Effector memory CD4-positive, alpha-beta T cell (primary cell): ENCODE measurements at places on chromosomes 2 and 18.

- H3K4me3 ChIP-seq = no peak overlapping the region
- no peaks in the 10 kb centered on the region for H3K36me3 ChIP-seq
- H3K27me3 ChIP-seq = no peaks in the 10 kb centered on the region
- no peaks in the 10 kb centered on the region for H3K4me1 ChIP-seq
- no peak overlapping the region for H3K27ac ChIP-seq
Measured at GRCh38 chr2:60329225-60329624, 224.2 kb downstream of the BCL11A start.

- H3K4me3 ChIP-seq = no peak overlapping the region
- H3K27me3 ChIP-seq = no peaks in the 10 kb centered on the region
- no peak overlapping the region for H3K27ac ChIP-seq
- H3K4me1 ChIP-seq = no peaks in the 10 kb centered on the region
Measured at GRCh38 chr2:234641086-234641485, 144.2 kb upstream of the ARL4C start.

DNA sequence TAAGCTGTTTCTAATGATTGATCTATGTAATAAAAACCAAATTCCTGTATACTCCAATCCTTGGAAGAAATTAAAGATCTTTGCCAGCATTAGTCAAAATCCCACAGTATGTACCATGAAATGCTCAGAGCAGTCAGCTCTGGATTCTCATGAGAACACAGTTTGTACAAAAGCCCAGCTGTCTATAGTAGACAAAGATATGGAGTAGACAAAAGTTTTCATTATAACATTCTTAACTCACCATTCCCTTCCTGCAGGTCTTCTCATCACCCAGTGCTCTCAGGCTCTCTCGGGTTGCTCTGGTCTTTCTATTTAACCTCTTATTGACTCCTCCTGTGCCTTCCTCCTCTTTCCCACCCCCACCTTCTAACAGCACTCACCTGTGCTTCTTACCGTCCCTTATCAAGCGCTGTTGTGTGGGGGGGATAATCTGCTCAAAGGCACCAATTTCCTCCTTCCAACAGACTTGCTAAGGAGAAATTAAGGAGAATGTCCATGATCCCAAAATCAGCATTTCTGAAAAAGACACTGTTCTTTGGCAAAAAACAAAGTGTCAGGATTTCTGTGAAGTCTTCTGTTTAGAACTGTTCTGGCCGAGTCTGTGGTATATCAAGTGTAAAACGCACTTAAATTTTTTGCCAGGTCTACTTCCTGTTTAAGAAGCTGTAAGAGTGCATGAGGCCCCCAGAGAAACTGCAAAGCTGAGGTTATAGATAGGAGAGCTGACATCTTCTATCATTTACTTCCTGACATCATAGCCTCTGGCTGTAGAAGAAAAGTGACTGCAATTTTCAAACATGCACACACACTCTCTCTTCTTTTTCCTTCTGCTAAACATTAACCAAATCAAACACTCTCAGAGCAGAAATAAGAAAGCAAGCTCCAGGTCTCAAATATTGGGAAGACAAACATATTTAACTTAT is 144.1 kb downstream of the EVA1A start:
- no peaks in the 10 kb centered on the region for H3K27me3 ChIP-seq
- H3K4me1 ChIP-seq = no peaks in the 10 kb centered on the region
- no peak for DNase-seq
- H3K36me3 ChIP-seq = no peaks in the 10 kb centered on the region
- H3K4me3 ChIP-seq = no peak overlapping the region

GRCh38 chr18:48318436-48318835 is 90.7 kb downstream of the ZBTB7C start:
- no peaks in the 10 kb centered on the region for H3K4me1 ChIP-seq
- no peaks in the 10 kb centered on the region for H3K27me3 ChIP-seq
- no peaks in the 10 kb centered on the region for H3K36me3 ChIP-seq
- no peak overlapping the region for H3K4me3 ChIP-seq
- DNase-seq = no peak

- no peak overlapping the region for H3K27ac ChIP-seq
- no peaks in the 10 kb centered on the region for H3K4me1 ChIP-seq
- no peak overlapping the region for H3K4me3 ChIP-seq
- H3K27me3 ChIP-seq = no peaks in the 10 kb centered on the region
- H3K36me3 ChIP-seq = no peaks in the 10 kb centered on the region
Measured at GRCh38 chr2:169683425-169684134, 10.6 kb downstream of the CFAP210 start.

- H3K4me1 ChIP-seq = no peaks in the 10 kb centered on the region
- no peaks in the 10 kb centered on the region for H3K36me3 ChIP-seq
- H3K27me3 ChIP-seq = no peaks in the 10 kb centered on the region
- no peak within 1 kb of the TSS for H3K27ac ChIP-seq
- no peak for DNase-seq
Measured at GRCh38 chr2:163735685-163736432, at the start of gene FIGN. FIGN (minus strand) TSS chr2:163736008; CDS start chr2:163734927, 1,081 bp downstream.

GRCh38 chr2:71941726-71942525 is 205.7 kb downstream of the CYP26B1 start:
- H3K27me3 ChIP-seq = no peaks in the 10 kb centered on the region
- no peak for DNase-seq
- H3K36me3 ChIP-seq = no peaks in the 10 kb centered on the region
- no peak overlapping the region for H3K27ac ChIP-seq

DNA sequence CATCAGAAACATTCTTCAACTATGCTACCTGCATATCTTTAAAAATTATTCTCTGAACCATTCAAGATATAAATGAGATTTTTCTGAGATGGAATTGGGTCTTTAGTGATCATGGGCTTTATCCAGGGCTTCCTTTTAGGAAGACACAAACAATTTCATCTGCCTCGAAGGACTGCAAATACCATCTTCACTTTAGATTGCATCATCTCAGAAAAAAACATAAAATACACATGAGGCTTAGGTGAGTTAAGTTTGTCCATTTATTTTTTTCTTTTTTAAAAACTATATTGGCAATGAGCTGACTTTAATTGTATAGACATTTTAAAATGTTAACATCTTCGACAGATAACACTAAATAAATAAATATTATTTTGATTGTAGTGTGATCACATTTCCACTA is 20.1 kb downstream of the TTN start:
- no peak overlapping the region for H3K4me3 ChIP-seq
- H3K4me1 ChIP-seq = no peaks in the 10 kb centered on the region
- no peaks in the 10 kb centered on the region for H3K36me3 ChIP-seq
- DNase-seq = no peak
- no peaks in the 10 kb centered on the region for H3K27me3 ChIP-seq

- no peaks in the 10 kb centered on the region for H3K36me3 ChIP-seq
- H3K4me1 ChIP-seq = no peaks in the 10 kb centered on the region
- no peak overlapping the region for H3K4me3 ChIP-seq
- no peak for DNase-seq
- H3K27ac ChIP-seq = no peak overlapping the region
Measured at GRCh38 chr2:121095257-121096080, 189.5 kb downstream of the TFCP2L1 start.

- H3K4me3 ChIP-seq = no peak overlapping the region
- no peaks in the 10 kb centered on the region for H3K4me1 ChIP-seq
- DNase-seq = no peak
- H3K36me3 ChIP-seq = no peaks in the 10 kb centered on the region
Measured at GRCh38 chr2:177053038-177053437, 159.6 kb upstream of the HNRNPA3 start.

DNA sequence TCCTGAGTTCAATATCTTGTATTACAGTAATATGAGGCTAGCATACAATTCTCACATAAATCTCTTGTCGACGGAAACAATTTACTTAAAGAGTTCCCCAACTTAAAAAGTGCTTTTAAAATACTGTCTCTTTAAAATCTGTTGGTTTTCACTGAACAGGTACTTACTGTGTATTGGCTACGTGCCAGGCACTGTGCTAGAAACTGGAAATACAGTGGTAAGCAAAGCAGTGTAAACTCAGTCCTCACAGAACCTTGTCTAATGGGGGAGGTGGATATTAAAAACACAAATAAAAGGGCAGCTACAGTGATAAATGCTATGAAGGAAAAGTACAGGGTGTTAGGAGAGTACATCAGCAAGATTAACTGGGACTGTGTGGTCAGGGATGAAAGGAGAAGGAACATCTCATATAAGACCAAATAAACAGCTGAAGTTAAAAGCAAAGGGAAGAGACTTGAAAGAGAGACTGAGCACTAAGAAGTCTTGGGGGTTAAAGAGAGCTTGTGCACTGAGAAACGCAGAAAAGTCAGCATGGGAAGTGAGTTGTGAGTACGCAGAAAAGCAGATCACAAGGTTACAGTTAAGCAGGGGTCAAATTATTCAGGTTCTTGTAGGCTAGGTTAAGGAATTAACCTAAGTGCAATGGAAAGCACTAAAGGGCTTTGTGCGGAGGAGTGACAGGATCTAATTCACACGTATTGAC is 52.5 kb downstream of the USP40 start:
- H3K4me1 ChIP-seq = no peaks in the 10 kb centered on the region
- no peak for DNase-seq
- H3K27me3 ChIP-seq = no peaks in the 10 kb centered on the region
- H3K4me3 ChIP-seq = no peak overlapping the region
- no peaks in the 10 kb centered on the region for H3K36me3 ChIP-seq

DNA sequence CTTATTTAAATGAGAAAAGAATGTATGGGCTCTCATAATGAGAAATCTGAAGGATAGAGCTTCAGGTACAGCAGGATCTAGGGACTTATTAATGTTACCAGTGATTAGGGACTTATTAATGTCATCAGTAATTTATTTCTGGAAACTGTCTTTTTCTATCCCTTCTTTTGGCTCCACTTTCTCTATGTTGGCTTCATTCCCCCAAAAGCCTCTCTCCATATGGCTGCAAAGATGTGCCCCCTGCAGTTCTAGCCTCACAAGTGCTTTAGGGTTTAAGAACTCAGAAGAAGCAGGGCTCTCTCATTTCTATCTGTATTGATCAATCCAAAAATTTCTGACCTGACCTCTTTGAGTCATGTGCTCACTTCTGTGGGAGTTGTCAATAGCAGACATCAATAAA is 480.9 kb downstream of the TXNL1 start:
- no peak overlapping the region for H3K4me3 ChIP-seq
- H3K27me3 ChIP-seq = no peaks in the 10 kb centered on the region
- DNase-seq = no peak
- no peaks in the 10 kb centered on the region for H3K4me1 ChIP-seq

GRCh38 chr2:230012267-230012884 is 56.3 kb downstream of the SLC16A14 start:
- no peak overlapping the region for H3K27ac ChIP-seq
- no peaks in the 10 kb centered on the region for H3K4me1 ChIP-seq
- H3K36me3 ChIP-seq = no peaks in the 10 kb centered on the region
- DNase-seq = no peak
- H3K4me3 ChIP-seq = no peak overlapping the region

DNA sequence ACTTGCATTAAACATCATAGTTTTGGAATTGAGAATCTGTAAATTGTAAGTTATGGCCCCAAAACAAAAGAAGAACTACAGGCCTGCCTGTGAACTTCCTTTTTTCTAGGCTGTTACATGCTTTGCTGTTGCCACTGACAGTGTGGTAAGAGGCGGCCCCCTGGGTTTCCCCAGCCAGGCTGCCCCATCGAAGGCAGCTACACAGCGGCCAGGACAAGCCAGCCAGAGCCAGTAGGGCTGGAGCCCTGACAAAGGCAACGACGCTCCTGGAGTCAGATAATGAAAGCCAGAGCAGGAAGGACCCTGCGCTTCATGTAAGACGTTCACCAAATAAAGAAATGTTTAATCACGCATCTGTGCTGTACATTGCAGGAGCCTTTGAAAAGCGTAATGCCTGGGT is 55.0 kb downstream of the ANKRD44 start:
- H3K4me3 ChIP-seq = peak overlapping the region; percentile 26
- H3K27me3 ChIP-seq = no peaks in the 10 kb centered on the region
- H3K27ac ChIP-seq = peak overlapping the region; percentile 83
- peaks cover 42% of the 10 kb centered on the region for H3K4me1 ChIP-seq
- peak; percentile 70 for DNase-seq

- H3K27me3 ChIP-seq = peaks cover 12% of the 10 kb centered on the region
- DNase-seq = peak; percentile 18
- peaks cover 7% of the 10 kb centered on the region for H3K4me1 ChIP-seq
- no peaks in the 10 kb centered on the region for H3K36me3 ChIP-seq
- peak overlapping the region; percentile 47 for H3K4me3 ChIP-seq
- no peak overlapping the region for H3K27ac ChIP-seq
Measured at GRCh38 chr2:126971481-126972278, 73.0 kb downstream of the TEX51 start.

DNA sequence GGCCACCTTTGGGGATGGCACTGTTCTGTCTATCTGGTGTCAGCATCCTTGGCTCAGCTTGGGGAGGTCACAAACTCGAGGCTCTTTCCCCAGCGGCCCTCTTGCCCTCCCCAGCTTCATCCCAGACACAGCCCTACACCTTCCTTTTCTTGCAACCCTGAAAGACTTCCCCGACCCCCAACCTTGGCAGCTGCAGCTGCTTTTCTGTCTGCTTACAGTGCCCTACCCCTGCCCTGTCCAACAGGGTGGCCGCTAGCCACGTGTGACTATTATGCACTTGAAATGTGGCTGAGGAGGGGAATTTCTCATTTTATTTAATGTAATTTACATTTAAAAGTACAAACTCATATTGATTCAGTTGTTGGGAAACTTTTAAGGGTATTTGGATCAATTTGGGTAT is 41.3 kb downstream of the NGEF start:
- no peaks in the 10 kb centered on the region for H3K27me3 ChIP-seq
- no peak overlapping the region for H3K4me3 ChIP-seq
- H3K27ac ChIP-seq = no peak overlapping the region
- no peaks in the 10 kb centered on the region for H3K4me1 ChIP-seq
- no peak for DNase-seq

DNA sequence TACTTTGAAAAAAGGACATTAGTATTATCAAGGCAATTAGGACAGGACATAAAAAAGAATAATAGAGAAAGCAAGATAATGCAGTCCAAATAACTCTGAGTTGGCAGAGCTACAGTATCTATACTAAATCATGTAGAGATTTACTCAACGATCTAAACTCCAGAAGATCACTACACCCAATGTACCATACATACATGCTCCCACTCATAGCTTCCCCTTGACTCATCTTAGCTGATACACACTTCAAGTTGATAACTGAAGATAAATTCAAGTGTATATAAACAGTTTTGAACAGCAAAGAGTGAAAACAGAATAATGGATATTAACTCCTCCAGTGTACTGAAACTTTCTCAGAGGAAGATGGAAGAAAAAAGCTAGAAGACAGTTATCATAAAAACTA is 78.5 kb downstream of the SESTD1 start:
- H3K36me3 ChIP-seq = no peaks in the 10 kb centered on the region
- H3K27me3 ChIP-seq = no peaks in the 10 kb centered on the region
- H3K27ac ChIP-seq = no peak overlapping the region
- DNase-seq = no peak
- no peak overlapping the region for H3K4me3 ChIP-seq

DNA sequence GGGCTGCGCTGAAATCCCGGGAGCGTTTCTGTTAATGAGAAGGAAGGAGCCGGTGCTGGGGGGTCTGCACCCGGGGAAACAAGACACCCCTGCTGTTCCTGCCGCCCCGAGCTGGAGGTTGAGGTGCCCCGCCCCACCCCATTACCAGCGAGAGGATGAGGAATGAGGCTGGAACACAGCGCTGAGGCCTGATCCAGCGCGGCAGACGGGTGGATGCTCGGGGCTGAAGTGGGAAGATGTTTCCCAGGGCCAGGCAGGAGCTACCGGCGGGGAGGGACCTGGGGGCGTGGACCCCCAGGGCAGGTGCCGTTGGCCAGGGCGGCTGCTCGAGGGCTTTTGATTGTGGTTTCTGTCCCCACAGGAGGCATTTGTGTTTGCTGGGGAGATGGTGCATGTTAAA is 134.3 kb upstream of the CTDP1 start:
- H3K27ac ChIP-seq = no peak overlapping the region
- H3K4me1 ChIP-seq = no peaks in the 10 kb centered on the region
- no peaks in the 10 kb centered on the region for H3K36me3 ChIP-seq
- no peak for DNase-seq
